ENCODE measurements at places on chromosomes 12 and 14.

DNA sequence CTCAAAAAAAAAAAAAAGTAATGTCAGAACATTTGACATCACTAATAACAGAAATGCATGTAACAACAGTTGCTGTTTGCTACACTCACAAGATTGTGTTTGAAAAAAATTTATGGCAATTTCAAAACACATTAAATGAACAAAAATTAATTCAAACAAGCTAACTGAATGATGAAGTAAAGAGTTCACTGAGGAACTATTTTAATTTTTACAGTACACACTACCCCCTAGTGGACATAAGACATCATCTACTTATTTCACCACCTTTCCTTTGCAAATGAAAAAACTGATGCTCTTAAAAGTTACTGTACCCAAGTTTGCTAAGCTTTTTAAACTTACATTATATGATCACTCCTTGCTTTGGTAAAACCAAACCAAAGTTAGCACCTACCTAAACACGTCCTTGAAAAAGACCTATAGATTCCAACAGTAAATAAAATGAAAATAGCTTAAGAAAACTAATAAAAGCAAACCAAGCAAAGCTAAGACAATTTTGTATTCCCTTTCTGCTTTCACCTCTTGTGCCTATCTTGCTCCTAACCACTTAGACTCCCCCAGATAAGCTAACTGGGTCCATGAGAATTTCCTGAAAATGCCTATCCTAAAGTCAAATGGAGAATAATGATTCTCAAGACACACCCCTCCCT, 22.2 kb downstream of the UBE2N start:
- DNase-seq, result peak; percentile 72

- DNase-seq, result no peak
Observed at GRCh38 chr12:56800221-56800620, 37.1 kb downstream of the HSD17B6 start.

- peak; percentile 74 for DNase-seq
Observed at GRCh38 chr14:64465191-64465822, at the start of gene AKAP5. TSS of gene AKAP5 (plus strand) at chr14:64465499. CDS start at chr14:64468395, 2,896 bp downstream.

- no peak for DNase-seq
Observed at GRCh38 chr12:132724506-132725241, 14.0 kb downstream of the PGAM5 start.

DNA sequence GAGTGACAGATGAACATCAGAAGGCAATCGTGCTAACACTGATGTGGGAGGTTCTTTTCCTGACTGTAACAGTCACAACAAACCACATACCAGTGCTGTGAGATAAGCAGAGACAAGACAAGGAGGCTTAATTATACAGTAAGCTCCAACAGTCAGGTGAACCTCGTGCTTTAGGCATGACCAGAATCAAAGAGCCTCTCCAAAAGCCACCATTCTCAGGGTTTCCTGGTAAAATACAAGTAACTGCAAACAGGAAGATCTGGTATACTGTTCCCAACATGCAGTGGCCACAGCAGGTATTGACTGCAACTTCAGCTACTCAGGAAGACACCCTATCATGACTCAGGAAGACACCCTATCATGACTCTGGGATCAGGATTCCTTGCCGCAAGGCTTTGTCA, 47.3 kb upstream of the GTF2A1 start:
- peak; percentile 6 for DNase-seq
